ENCODE measurements at places on chromosomes 3 and 15. TPM values are rescaled to one million over a fixed set of nuclear protein-coding genes. Genes with fewer than 3 reads are reported as not detected.
A peak's percentile ranks its signal among the peaks of the same experiment; 100 is the strongest.

The PLD1 gene
- polyA plus RNA-seq = 5.1 TPM

The GABRB3 gene
- not detected for polyA plus RNA-seq

The ISY1 gene
- polyA plus RNA-seq = 70.7 TPM

The CAND2 gene
- not detected for polyA plus RNA-seq

The CEMIP gene
- polyA plus RNA-seq = not detected

The DENND4A gene
- polyA plus RNA-seq = 11.0 TPM

DNA sequence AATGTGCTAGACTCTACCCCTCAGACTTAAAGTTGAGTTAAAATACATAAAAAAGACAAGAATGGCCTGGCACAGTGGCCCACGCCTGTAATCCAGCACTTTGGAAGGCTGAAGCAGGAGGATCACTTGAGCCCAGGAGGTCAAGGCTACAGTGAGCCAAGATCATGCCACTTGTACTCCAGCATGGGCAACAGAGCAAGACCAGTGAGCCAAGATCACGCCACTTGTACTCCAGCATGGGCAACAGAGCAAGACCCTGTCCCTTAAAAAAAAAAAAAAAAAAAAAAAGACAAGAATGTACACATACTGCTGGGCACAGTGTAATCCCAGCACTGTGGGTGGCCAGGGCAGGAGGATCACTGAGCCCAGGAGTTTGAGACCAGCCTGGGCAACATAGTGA, 17.4 kb downstream of the DIS3L start:
- no peak overlapping the region for H3K4me3 ChIP-seq
- no peak overlapping the region for H3K27ac ChIP-seq
- H3K27me3 ChIP-seq = no peaks in the 10 kb centered on the region
- peaks cover 72% of the 10 kb centered on the region for H3K36me3 ChIP-seq
- no peak for DNase-seq
- H3K4me1 ChIP-seq = no peaks in the 10 kb centered on the region

DNA sequence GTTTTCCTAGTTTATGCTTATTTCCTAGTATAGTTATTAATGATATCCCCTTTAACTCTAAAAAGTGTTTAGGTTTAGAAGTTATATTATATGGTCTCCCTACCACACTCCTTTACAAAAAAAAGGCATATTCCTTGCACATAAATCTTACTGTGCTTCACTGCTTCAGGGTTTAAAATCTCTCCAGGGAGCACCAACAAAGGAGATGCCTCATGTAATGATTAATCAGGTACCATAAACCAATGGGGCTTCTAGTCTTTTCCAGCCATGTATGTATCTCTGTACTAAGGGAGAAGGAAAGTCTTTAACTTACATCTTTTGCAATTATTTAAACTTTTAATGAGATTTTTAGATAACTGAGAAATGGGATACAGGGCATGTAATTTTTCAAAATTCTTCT, 91.5 kb upstream of the RBMS3 start:
- no peaks in the 10 kb centered on the region for H3K36me3 ChIP-seq
- no peaks in the 10 kb centered on the region for H3K4me1 ChIP-seq
- DNase-seq = no peak
- no peaks in the 10 kb centered on the region for H3K27me3 ChIP-seq

GRCh38 chr3:3059645-3060044, 50.5 kb downstream of the IL5RA start:
- H3K27me3 ChIP-seq = no peaks in the 10 kb centered on the region
- DNase-seq = no peak
- no peaks in the 10 kb centered on the region for H3K4me1 ChIP-seq
- no peaks in the 10 kb centered on the region for H3K36me3 ChIP-seq

GRCh38 chr3:28856796-28857195, 424.1 kb upstream of the RBMS3 start:
- no peak overlapping the region for H3K27ac ChIP-seq
- H3K36me3 ChIP-seq = no peaks in the 10 kb centered on the region
- no peaks in the 10 kb centered on the region for H3K27me3 ChIP-seq
- H3K4me1 ChIP-seq = no peaks in the 10 kb centered on the region
- no peak for DNase-seq
- H3K4me3 ChIP-seq = no peak overlapping the region

DNA sequence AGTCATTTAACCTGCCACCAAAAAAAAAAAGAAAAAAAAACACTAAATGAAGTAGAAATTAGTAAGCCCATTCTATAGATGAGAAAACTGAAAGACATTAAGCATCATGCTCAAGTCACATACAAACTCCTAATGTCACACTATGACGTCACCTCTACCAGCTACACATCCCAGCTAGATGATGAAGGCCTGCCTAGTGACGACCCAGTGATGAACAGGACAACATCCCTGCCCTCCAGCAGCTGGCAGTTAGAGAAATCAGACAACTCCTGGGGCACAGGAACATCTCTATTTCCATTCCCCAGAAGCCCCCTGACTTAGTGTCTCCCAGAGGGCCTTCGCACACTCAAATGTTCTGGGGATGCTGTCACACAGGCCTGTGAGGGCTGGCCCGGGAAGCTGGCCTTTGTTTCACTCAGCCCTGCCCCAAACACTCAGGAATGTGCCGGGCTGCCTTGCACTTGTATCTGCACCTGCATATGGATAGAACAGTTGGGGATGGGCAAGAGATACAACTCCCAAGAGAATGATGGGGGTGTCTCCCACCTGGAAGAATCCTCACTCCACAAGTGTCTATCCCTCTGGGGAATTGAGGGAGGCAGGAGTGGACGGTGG, 7.0 kb upstream of the HAPLN3 start:
- no peak for DNase-seq
- H3K36me3 ChIP-seq = no peaks in the 10 kb centered on the region
- no peaks in the 10 kb centered on the region for H3K4me1 ChIP-seq
- H3K27ac ChIP-seq = no peak overlapping the region

GRCh38 chr15:79179108-79179561, 88.6 kb upstream of the RASGRF1 start:
- no peak for DNase-seq
- H3K27ac ChIP-seq = no peak overlapping the region
- no peaks in the 10 kb centered on the region for H3K4me1 ChIP-seq
- no peaks in the 10 kb centered on the region for H3K36me3 ChIP-seq

GRCh38 chr3:46027021-46027705, at the start of gene XCR1:
XCR1 (minus strand) TSS chr3:46027483; CDS start chr3:46021947, 5,536 bp downstream.
- no peaks in the 10 kb centered on the region for H3K27me3 ChIP-seq
- H3K36me3 ChIP-seq = no peaks in the 10 kb centered on the region
- DNase-seq = no peak
- H3K27ac ChIP-seq = no peak within 1 kb of the TSS
- no peak within 1 kb of the TSS for H3K4me3 ChIP-seq

DNA sequence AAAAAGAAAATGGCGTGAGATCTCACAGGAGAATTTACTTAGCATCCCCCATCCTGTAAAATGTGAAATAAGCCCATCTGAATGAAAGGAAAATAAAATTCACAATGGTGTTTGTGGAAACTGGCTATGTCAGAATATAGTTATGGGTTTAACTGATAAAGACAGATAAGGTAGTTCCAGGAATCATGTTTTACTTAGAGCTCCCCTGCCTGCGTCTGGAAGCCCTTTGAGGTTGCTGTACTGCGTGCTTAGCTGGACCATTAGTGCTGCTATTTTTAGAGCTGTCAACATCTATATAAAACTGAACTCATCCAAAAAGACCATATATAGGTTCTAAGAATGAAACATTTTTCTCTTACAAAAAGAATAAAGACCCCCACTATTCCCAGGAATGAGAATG, 130.8 kb downstream of the LSAMP start:
- no peak overlapping the region for H3K4me3 ChIP-seq
- no peak for DNase-seq
- H3K4me1 ChIP-seq = no peaks in the 10 kb centered on the region
- H3K27me3 ChIP-seq = no peaks in the 10 kb centered on the region
- no peaks in the 10 kb centered on the region for H3K36me3 ChIP-seq

GRCh38 chr15:56040081-56041035, 46.9 kb upstream of the NEDD4 start:
- no peak overlapping the region for H3K4me3 ChIP-seq
- H3K4me1 ChIP-seq = no peaks in the 10 kb centered on the region
- DNase-seq = peak; percentile 62

- DNase-seq = no peak
- H3K27me3 ChIP-seq = no peaks in the 10 kb centered on the region
- H3K4me3 ChIP-seq = no peak overlapping the region
- H3K27ac ChIP-seq = no peak overlapping the region
Measured at GRCh38 chr3:46593274-46593862, 19.0 kb upstream of the FAM240A start.

DNA sequence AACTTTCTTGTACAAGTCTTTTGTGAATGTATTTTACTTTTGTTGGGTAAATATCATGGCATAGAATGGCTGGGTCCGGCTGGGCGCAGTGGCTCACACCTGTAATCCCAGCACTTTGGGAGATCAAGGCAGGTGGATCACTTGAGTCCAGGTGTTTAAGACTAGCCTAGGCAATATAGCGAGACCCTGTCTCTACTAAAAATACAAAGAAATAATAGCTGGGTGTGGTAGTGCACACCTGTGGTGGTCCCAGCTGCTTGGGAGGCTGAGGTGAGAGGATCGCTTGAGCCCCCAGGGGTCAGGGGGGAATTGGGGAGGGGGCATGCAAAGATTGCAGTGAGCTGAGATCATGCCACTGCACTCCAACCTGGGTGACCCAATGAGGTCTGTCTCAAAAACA, 52.9 kb downstream of the ANP32A start:
- no peak overlapping the region for H3K27ac ChIP-seq
- peaks cover 13% of the 10 kb centered on the region for H3K4me1 ChIP-seq
- no peak for DNase-seq
- H3K4me3 ChIP-seq = no peak overlapping the region
- no peaks in the 10 kb centered on the region for H3K27me3 ChIP-seq
- H3K36me3 ChIP-seq = no peaks in the 10 kb centered on the region

- DNase-seq = no peak
- no peak overlapping the region for H3K4me3 ChIP-seq
- H3K4me1 ChIP-seq = no peaks in the 10 kb centered on the region
- H3K27ac ChIP-seq = no peak overlapping the region
Measured at GRCh38 chr3:122627301-122627700, 49.9 kb downstream of the PARP15 start.

GRCh38 chr3:177538750-177539730, 341.8 kb upstream of the TBL1XR1 start:
- peaks cover 14% of the 10 kb centered on the region for H3K4me1 ChIP-seq
- DNase-seq = peak; percentile 6
- no peak overlapping the region for H3K4me3 ChIP-seq

GRCh38 chr15:85607842-85608241, 186.9 kb downstream of the KLHL25 start:
- peaks cover 100% of the 10 kb centered on the region for H3K36me3 ChIP-seq
- no peak overlapping the region for H3K4me3 ChIP-seq

- H3K4me1 ChIP-seq = no peaks in the 10 kb centered on the region
- DNase-seq = no peak
- H3K4me3 ChIP-seq = no peak overlapping the region
- H3K27me3 ChIP-seq = no peaks in the 10 kb centered on the region
- H3K36me3 ChIP-seq = no peaks in the 10 kb centered on the region
Measured at GRCh38 chr3:411226-411625, 214.7 kb downstream of the CHL1 start.

- H3K27me3 ChIP-seq = no peaks in the 10 kb centered on the region
- DNase-seq = no peak
- H3K27ac ChIP-seq = no peak overlapping the region
- H3K36me3 ChIP-seq = no peaks in the 10 kb centered on the region
- no peaks in the 10 kb centered on the region for H3K4me1 ChIP-seq
Measured at GRCh38 chr3:6301626-6302025, 559.3 kb upstream of the GRM7 start.

DNA sequence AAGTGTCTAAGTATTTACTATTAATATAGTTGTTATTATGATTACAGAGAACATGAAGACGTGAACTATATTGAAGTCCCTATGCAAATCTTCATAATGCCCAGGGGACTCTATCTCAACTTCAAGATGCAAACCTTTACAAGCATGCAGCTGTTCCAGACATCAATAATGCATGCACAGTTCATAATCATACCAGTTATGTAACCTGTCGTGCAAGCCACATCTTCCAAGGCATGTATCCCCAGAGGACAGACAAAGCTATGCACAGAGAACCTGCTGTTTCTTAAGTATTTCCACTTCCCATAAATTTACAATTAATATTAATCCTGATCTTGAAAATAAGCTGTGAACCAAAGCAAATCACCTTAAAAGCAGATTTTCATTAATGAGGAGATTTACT, 534.1 kb downstream of the TUSC7 start:
- DNase-seq = no peak
- H3K27ac ChIP-seq = no peak overlapping the region
- H3K27me3 ChIP-seq = no peaks in the 10 kb centered on the region
- no peak overlapping the region for H3K4me3 ChIP-seq

DNA sequence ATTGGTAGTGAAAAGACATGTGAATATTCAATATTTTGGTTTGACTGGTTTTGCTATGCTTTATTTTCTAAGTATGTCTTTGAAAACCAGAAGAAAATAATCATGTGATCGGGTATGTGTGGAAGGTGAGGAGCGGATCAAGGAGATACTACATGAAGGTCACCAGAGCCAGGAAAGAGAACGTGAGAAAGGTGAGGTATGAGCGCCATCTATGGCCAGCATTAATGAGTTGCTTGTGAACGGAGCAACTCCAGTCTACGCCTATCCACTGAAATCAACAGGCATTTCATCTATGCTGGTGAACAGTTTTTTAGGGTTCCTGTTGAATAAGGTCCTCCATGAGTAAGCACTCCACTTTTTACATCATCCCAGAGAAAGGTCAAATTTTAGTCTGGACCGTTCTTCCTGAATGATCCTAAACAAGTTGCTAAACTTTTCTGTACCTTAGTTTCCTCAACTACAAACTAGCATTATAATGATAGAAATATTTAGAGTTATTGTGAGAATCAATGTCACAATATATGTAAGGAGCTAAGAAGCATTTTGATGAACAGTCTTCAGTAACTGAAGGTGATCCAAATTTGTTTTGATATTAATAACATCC, 1435.2 kb upstream of the CADM2 start:
- H3K27me3 ChIP-seq = no peaks in the 10 kb centered on the region
- DNase-seq = no peak
- no peaks in the 10 kb centered on the region for H3K4me1 ChIP-seq
- no peak overlapping the region for H3K4me3 ChIP-seq
- no peaks in the 10 kb centered on the region for H3K36me3 ChIP-seq

DNA sequence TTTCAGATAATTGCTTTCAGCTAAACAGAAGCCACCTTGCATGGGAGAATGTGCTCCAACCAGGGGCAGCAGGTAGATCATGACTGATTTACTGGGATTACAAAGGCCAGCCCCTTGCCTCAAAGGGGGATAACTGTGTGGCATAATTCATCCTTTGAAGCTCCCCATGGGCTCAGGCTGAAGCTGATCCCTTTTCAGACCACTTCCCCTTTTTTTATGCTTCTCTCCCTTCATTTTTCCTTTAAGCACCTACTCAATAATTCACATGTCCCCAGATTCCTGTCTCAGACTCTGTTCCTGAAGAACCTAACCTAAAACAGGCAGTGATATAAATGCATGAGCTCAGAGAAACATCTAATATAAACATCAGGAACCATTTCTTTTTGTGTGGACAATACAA, 8.2 kb upstream of the MYRIP start:
- no peak overlapping the region for H3K27ac ChIP-seq
- peaks cover 8% of the 10 kb centered on the region for H3K27me3 ChIP-seq
- no peaks in the 10 kb centered on the region for H3K4me1 ChIP-seq
- no peak overlapping the region for H3K4me3 ChIP-seq
- H3K36me3 ChIP-seq = no peaks in the 10 kb centered on the region
- DNase-seq = no peak

GRCh38 chr15:40279437-40280141, 3.3 kb downstream of the ANKRD63 start:
- peaks cover 9% of the 10 kb centered on the region for H3K27me3 ChIP-seq
- H3K27ac ChIP-seq = no peak overlapping the region
- peak; percentile 58 for DNase-seq
- H3K36me3 ChIP-seq = no peaks in the 10 kb centered on the region
- no peak overlapping the region for H3K4me3 ChIP-seq

- no peak overlapping the region for H3K4me3 ChIP-seq
- H3K27me3 ChIP-seq = no peaks in the 10 kb centered on the region
- no peaks in the 10 kb centered on the region for H3K4me1 ChIP-seq
- no peak overlapping the region for H3K27ac ChIP-seq
Measured at GRCh38 chr3:26590919-26591484, 31.6 kb upstream of the LRRC3B start.
